HCEC 1CT (cell line): ENCODE measurements at places on chromosomes 6 and 20.

DNA sequence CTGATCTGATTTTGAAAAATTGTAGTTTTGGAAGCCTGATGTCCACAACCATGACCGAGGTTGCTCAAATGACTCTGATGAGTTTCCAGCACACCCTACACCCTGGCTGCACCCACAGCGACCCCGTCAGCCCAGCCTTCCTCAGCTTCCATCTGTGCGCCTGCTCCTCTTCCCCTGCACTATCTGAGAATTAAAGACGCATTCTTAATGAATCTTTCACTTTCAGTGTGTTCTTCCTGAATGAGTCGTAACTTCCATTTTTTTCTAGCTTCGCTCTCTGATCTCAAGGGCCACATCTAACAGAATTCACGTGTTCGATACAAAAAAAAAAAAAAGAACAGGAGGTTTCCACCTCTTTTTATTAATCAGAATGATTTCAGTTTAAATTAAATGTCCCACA lies 21.3 kb upstream of the RREB1 start:
- peak; percentile 61 for DNase-seq

- no peak for DNase-seq
These were observed 91.3 kb downstream of the ADGRB3 start for GRCh38 chr6:68726337-68726736.

GRCh38 chr20:32670773-32671455 lies 2.8 kb downstream of the C20orf203 start:
- DNase-seq: no peak

GRCh38 chr20:63969838-63970713 lies at the start of gene ZNF512B:
TSS of gene ZNF512B (minus strand) at chr20:63969930. CDS start at chr20:63967950, 1,980 bp downstream.
- peak; percentile 47 for DNase-seq

DNA sequence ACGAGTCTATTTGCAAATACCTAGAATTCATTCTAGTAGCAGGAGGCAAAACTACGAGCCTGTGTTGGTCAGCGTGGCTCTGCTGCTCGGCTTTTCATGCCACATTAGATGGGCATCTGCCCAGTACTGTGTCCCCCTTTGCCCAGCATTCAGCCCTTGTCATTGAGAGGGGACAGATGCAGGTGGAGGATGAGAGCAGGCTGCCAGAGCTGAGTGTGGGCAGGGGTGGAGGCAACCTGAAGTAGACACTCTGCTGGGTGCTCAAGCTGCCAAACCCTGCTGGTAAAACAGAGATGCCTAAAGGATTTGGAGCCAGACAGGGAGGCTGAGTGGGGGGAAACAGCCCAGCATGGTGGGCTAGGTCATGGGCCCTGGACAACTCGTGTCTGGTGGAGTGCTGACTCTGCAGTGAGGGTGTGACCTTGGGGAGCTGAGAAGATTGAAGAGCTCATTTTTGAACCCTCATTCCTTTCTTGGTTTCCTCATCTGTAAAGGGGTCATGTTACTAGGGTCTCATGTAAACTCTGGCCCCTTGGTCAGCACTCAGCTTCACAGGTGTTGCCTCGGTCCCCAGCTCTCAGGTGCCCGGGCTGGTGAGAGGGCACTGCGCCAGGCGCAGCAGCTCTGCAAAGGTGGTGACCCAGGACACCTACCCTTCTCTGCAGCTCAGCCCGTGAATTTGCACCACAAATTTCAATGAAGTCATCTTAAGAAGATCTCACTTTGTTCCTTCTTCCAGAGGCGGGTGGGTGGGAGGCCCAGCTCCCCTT lies 64.2 kb upstream of the BHLHE23 start:
- DNase-seq: no peak

- DNase-seq: no peak
These were observed 126.5 kb upstream of the B3GAT2 start for GRCh38 chr6:71083308-71083820.

DNA sequence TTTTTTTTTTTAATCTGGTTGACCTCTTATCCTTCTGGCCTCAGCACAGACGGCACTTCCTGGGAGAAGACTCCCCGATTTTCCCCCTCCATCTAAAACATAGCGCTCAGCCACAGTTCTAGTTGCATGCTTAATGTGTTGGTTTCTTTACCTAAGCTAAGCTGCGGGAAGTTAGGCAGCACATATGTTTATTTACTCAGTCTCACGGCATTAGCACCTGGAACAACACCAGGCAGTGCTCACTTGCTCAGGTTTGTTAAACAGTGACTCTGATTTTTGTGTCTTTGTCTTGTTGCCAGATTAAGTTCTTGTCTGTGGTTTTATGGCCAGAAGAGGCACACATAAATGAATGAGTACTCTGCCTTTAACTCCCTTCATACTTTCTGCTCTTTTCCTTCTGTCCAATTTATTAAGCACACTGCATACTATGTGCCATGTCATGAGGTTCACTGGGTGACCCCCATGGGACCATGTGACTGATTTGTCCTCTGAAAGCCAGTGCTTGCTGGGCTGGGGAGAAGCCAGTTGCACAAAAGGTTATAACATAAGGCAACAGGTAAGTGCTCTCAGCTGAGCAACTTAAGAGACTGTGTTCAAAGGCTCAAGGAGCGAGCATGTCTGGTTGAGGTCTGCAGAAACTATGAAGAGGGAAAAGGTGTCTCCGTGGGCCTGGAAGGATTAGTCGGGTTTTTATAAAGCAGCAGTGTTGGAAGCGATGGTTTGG lies 93.6 kb downstream of the RPP40 start:
- DNase-seq: no peak

DNA sequence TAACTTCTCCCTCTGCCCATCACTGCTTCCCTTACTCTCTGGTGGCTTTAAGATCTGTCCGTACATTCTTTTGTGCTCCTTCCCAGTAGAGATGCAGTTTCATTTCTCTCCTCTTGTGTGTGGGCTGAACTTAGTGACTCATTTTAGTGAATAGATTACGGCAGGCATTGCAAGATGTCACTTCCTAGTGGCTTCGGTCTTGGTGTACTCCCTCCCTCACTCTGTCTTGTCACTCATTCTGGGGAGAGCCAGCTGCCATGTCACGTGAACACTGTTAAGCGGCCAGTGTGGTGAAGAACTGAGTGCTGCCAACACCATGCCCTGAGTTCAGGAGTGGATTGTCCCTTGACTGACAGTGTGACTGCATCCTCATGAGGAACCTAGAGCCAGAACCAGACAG lies 115.9 kb downstream of the OTOR start:
- no peak for DNase-seq

GRCh38 chr6:101686653-101687052 lies 293.1 kb downstream of the GRIK2 start:
- DNase-seq: no peak

DNA sequence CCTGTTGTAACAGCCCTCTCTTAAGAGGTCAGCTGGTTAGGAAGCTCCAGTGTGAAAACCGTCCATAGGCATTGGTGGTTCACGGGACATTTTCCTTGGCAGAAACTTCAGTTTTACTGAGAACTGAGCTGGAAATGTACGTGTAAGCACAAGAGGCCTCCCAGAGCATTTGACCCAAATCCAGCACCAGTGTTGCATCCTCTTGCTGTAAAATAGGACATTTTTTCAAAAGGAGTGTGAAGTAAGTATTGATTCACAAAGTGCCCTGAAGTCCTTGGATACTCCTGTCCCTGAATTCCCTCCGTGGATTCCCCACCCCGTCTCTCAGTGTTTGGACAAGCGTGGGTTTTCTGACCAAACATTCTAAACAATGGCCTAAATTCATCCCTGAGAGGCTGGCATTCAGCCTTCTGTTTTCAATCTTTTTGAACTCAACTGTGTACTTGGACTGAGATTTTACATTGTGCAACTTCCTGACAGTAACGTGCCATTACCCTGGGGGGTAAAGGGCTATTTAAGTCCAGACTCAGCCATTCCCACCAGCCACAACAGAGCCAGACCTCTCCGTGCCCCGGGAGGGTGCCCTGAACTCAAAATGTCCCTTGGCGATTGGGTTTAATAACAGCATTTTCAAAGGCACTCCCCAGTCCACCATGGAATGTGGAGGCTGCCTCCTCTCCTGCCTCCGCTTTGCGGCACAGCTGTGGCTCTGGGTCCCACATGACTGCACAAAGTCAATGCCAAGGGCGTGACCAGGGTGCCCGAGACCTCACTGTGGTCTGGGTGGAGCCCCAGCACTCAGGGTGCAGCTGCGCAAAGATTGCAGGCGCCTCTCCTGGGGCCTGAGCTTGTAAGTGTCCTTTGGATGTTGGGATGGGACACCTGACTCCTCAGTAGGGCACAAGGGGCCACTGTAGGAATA lies 92.7 kb upstream of the AFDN start:
- no peak for DNase-seq

- peak; percentile 56 for DNase-seq
These were observed 163.5 kb upstream of the GJE1 start for GRCh38 chr6:141969201-141969600.

DNA sequence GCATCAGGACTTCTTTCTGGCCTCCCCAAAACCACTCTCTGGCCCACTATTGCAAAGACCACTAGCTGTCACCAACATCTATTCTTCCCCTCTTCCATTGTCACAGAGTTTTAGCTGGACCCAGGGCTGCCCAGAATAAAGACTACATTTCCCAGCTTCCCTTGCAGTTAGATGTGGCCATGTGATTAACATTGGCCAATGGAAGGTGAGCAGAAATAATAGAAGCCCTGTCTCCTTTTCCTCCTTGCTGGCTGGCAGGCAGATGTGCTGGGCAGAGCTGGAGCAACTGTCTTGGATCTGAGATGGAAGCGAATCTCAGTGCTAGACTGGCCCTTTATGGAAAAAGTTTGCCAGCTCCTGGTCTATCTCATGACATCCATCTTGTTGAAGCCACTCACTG lies 97.0 kb downstream of the KCNB1 start:
- peak; percentile 28 for DNase-seq

DNA sequence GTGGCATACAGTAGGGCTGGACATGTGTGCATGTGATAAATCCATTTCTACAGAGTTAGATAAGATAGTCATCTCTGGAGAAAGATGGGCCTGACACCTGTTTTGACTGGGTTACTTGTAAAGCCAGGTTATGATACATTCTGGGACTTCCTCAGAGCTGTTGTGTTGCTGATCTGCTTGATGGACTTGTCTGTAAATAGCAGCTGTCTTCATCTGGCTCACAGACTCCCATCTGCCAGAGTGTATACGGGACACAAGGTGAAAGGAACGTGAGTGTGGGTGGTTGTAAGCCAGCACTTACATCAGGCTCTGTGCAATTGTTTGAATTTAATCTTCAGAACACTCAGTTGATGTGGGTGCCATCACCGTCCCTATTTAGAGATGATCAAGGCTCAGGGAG lies 49.8 kb downstream of the ZDHHC14 start:
- DNase-seq: no peak

GRCh38 chr6:20411953-20412681 lies 10.4 kb downstream of the E2F3 start:
- DNase-seq: no peak

DNA sequence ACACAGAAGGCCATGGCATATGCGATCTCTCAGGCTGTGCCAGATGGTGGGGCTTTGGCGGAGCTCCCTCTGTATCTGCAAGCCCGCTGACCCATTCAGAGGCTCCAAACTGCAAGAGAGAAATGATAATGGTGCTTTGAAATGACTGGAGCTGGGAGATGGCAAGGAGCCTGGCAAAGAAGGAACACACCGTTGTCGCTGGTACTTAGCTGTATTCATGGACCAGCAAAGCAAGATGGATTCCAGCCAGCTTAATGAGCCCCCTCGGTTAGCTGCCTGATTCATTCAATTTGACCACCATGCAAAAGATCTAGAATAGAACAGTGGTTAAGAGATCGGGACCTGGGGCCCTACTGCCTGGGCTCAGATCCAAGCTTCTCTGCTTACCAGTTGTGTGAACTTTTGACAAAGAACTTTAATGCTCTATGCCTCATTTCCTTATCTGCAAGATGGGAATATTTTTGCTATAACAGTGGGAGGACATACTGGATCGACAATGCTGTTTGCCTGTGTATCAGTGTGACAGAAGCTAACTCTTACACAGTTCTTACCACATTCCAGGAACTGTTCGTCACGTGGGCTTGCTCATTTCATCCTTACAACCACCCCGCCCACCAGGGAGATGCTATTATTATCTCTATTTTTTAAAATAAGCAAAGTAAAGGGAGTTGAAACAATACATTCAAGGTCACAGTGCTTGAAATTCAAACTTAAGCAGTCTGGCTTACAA lies 317.8 kb upstream of the SULF2 start:
- no peak for DNase-seq

DNA sequence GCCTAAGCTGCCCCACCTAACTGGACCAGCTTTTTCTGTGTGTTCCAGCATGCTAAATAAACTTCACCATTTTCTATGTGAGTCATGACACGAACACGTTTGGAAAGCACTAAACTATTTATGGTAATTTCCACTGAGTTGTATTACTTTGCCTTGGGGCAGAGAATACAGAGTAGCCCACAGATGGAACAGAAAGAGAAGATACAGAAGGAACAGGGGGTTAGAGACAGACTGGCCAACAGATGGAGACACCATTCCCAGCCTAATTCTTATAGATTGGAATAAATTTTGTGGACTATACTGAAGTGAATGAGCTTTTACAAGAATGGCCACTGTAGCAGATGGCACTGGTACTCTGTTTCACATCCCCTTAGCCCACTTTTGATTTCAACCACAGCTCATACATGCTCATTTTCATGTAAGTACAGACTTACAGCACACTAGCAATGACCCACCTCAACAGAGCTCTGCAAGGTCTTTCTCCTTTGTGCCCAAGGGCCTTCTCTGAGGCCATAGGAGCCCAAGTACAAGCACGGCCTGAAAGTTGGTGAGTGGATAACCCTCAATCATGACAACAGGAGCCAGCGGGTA lies 13.1 kb upstream of the NT5DC1 start:
- peak; percentile 55 for DNase-seq

- DNase-seq: no peak
These were observed 66.4 kb upstream of the KIF13A start for GRCh38 chr6:18053555-18054445.

DNA sequence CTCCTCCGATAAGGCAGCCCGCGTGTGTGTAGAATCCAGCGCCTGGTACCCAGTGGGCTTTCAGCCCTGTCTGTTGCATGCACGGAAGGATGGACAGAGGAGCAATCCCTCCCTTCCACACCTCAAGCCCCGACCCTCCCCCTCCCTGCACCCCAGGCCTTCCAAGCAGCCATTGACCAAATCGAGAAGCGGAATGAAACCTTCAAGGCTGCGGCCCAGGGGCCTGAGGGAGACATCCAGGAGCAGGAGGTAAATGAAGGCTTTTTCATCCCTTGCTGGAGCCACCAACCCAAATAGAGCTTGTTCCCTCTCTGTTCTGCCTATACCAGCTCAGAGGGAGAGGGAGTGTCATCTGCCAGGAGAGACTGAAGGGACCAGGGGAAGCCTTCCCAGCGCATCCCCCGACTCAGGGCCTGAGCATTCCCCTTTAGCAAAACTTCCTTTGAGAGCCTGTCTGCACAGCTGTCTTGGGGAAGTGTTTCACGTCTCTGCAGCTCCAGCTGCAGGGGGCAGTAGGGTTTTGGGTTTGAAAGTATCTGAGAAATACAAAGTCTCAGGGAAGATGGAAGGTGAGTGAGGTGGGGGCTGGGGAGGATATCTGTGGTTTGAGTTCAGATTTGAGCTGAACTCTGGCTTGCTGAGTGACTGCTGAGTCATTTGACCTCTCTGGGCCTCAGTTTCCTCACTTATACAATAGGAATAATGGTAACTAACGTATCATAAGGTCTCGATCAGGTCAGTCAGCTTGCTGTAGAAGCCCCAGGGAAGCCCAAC lies 16.1 kb downstream of the FGD2 start:
- peak; percentile 57 for DNase-seq

GRCh38 chr6:27693766-27694546 lies 218.2 kb downstream of the OR2B2 start:
- DNase-seq: no peak

GRCh38 chr6:17866876-17867444 lies 120.5 kb downstream of the KIF13A start:
- no peak for DNase-seq
